ENCODE measurements at places on chromosomes 13 and 19. TPM values are rescaled to one million over a fixed set of nuclear protein-coding genes. Genes with fewer than 3 reads are reported as not detected.

GRCh38 chr19:52603558-52604207, 33.6 kb downstream of the ZNF701 start:
- no peak for DNase-seq

DNA sequence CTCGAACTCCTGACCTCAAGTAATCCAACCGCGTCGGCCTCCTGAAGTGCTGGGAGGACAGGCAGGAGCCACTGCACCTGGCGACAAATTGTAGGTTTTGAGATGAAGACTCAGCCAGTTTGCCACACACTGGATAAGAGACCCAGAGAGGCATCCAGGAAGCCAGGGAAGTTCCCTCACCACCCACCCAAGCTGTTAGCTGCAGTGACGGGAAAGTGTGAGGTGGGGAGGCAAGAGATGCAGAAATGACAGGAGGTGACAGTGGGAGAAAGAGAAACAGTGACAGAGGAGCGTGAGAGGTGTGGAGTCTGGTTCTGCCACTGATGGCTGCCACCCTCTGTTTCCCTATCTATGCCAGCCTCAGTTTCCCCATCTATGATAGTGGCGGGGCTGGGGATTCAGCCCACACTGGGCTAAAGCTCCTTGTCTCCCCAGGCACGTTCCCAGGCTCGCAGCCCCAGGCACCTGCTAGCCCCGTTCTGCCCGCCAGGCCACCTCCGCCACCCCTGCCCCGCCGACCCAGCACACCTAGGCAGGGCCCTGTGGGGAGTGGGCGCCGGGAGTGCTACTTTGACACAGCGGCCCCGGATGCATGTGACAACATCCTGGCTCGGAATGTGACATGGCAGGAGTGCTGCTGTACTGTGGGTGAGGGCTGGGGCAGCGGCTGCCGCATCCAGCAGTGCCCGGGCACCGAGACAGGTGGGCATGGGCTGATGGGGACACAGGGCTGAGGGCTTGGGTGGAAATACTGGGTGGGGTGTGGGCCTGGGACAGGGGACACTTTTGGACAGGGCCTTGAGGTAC, 21.0 kb downstream of the LTBP4 start:
- no peak for DNase-seq

DNA sequence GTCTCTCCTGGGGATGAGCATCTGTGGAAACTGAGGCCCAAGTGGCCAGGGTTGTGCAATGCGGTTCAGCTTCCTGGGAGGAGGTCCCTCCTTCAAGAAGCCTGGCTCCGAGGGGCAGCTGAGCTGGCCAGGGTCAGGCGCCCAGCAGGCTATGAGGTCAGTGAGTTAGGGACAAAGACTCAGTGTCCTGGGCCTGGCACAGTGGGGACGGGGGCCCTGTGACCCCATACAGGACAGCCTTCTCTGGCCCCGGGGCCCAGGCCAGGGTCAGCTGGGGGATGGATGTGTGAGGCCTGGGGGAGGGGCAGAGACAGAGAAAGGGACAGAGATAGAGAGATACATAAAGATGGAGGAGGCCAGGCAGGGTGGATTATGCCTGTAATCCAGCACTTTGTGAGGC, 3.0 kb upstream of the IL12RB1 start:
- DNase-seq: no peak

- DNase-seq: no peak
These were observed 338.7 kb downstream of the IRS2 start for GRCh38 chr13:109447667-109448066.

Gene TMEM221
- polyA plus RNA-seq: 0.35 TPM

Gene ZNF667
- 0.94 TPM for polyA plus RNA-seq

DNA sequence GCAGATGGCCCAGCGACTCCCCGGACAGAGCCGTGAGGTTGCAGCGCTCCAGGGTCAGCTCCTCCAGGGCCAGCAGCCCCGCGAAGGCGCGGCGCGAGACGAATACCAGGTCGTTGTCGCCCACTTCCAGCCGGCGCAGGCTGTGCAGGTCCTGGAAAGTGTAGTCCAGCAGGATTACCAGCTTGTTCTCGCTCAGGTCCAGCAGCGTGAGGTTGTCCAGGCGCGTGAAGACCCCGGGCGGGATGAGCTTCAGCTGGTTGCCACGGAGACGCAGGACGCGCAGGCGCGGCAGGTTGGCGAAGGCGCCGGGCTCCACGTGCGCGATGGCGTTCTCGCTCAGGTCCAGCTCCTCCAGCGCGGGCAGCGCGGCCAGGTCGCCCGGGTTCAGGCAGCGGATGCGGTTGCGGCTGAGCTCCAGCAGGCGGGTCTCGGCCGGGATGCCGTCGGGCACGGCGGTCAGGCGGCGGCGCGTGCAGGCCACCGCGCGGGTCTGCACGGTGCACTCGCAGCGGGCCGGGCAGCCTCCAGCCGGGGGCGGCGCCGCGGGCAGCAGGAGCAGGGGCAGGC, 9.3 kb upstream of the PEAK3 start:
- peak; percentile 29 for DNase-seq

Measured in mammary epithelial cell (primary cell).